Omental fat pad (tissue), 4 donors: ENCODE measurements at places on chromosomes 1 and 21. TPM values are rescaled to one million over a fixed set of nuclear protein-coding genes. Genes with fewer than 3 reads are reported as not detected.

DNA sequence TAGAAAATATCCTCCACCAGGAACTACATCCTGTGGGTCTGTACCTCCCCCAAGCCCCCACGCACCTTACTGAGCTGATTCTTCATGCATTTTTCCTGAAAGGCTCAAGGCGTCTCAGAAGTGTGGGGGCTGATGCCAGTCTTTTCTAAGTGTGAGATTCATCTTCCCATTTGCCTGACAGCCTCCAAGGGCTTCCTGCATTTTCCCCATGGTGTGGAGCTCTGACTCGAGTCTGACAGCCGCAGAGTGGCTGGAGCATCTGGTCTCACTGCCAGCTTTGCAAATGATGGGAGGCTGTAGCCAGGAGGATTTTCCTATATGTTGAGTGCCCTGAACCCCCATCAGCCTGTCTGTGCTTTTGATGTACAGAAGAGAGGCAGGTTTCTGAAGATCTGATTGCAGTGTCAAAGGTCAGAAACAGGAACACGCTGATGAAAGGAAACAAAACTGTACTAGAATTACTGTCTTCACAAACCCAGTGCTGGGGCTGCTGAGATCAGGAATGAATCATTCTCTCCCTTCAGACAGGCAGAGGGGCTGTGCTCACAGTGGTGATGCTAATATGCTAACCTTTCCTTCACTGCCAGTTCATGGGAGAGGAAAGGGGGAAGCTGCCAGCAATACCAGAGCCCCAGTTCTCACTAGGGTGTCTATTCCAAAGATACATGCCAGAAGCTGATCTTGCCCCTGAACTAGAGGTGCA, 201.5 kb upstream of the C1orf174 start:
- no peak for DNase-seq

- DNase-seq, result no peak
Observed at GRCh38 chr1:184219414-184219813, 167.4 kb upstream of the C1orf21 start.

Gene ANGPTL7
- 38.7 TPM for total RNA-seq

GRCh38 chr1:63027176-63027575, 243.2 kb downstream of the ATG4C start:
- no peak for DNase-seq

- no peak for DNase-seq
Observed at GRCh38 chr1:118949315-118949714, 38.8 kb downstream of the TBX15 start.

GRCh38 chr1:78627321-78627720, 7.1 kb downstream of the IFI44L start:
- no peak for DNase-seq
